ENCODE measurements at places on chromosomes 16 and 17.

DNA sequence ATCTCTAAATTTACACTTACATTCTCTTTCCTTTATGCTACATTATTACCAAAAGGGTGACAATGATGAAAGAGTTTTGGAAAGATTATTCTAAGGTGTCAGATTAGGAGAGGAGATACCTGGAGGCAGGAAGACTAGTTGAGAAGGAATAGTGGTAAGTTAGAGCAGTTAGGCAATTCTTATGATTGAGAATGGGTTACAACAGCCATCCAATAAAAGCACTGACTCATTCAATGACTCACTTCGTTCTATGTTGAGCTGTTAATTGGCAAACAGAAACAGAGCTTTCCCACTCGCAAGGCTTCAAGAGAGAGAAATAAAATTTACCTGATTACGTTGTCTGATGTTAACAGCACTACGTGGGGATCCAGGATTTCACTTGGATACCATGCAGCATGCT is 5.8 kb downstream of the NUP88 start:
- no peak for DNase-seq

DNA sequence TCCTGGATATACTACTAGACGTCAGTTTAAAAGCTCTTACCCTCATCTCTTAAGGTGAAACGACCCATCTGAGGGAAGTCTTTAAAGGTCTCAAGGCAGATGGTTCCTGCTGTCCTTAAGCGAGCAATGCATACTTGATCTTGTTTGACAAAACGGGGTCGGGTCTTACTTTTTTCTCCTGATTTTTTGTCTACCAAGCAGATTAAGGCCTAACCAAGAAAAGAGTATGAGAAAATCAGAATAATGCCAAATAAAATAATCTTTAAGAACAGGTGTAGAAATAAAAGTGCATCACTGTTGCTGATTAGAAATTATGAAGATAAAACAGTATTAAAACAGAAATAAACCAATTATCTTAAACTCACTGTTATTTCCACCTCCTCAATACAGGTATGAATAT is 24.4 kb upstream of the RSL1D1 start:
- no peak for DNase-seq

DNA sequence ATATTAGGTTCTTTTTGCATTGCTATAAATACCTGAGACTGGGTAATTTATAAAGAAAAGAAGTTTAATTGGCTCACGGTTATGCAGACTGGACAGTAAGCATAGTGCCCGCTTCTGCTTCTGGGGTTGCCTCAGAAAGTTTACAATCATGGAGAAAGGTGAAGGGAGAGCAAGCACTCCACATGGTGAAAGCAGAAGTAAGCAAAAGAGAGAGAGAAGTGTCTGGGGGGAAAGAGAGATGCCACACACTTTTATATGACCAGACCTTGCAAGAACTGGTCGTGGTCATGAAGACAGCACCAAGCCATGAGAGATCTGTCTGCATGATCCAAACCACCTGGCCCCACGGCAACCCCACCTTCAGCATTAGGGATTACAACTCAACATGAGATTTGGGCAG is 45.4 kb downstream of the KCNJ16 start:
- DNase-seq, result no peak

DNA sequence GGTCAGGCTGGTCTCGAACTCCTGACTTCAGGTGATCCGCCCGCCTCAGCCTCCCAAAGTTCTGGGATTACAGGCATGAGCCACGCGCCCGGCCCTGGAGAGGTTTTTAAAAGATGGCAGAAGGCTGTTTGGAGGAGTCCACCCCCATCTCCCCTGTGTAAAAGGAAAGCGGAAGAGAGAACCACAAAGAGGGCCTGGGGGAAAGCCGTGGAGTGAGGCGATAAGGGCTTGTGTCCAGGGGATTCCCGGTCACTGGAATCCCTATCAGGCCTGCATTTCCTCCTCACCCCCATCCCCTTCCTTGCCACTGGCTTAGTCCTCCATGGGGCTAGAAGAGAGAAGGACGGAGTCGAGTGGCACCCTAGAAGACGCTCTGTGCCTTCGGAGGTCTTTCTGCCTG is at the start of gene GP1BA:
GP1BA (plus strand) TSS at position 315 of the 400 bp plus-strand sequence. CDS start 328 bp downstream, outside the sequence.
- no peak for DNase-seq

DNA sequence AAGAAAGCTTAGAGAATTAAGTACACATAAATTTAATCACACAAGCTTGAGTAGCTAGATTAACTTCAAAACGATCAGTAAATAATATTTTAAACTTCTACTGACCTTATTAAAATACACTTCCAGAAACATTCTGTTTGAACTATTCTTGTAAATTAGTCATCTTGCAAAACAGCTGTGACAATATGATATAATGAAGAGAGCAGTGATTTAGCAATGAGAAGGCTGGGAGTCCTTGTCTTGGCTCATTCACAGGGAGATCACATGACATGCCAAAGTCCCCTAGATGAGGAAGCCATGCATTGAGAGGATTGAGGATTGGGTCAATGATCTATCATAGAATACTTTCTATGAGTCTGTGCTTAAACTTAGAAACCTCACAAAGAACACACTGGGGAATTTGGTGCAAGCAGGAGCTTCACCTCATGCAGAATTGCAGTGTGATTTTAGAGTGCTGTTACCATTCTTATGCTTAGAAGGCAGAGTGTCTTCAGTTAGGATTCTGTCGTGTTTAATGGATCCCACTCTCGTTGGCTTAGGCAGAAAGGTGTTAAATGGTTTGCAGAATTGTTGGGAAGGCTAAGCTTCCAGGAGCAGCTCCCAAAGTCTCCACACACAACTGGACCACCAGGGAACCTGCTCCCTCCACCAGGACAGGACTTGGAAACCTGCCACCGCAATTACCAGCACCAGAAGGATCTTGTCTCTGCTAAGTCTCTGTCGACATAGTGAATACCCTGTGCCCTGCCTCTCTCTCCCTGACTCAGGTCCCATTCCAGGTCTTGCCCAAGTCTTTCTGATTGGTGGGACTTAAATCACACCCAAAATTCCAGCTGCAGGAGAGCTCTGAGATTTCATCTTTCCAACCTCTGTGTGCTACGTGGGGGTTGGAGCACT is 87.1 kb downstream of the USP22 start:
- no peak for DNase-seq

DNA sequence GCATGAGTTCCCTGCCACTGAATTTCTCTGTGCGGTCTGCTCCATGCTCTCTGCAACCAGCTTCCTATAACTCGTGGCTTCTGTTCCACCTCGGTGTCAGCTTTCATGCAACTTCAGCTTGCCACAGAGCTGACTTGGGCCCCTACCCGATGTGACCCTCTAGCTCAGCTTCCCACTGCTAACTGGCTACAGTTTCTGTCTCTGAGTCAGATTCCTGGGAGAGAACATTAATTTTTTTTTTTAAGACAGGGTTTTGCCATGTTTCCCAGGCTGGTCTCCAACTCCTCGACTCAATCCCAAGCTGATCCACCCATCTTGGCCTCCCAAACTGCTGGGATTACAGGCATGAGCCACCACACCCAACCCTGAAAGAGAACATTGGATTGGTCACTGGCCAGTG is 35.5 kb upstream of the PSMD7 start:
- no peak for DNase-seq

DNA sequence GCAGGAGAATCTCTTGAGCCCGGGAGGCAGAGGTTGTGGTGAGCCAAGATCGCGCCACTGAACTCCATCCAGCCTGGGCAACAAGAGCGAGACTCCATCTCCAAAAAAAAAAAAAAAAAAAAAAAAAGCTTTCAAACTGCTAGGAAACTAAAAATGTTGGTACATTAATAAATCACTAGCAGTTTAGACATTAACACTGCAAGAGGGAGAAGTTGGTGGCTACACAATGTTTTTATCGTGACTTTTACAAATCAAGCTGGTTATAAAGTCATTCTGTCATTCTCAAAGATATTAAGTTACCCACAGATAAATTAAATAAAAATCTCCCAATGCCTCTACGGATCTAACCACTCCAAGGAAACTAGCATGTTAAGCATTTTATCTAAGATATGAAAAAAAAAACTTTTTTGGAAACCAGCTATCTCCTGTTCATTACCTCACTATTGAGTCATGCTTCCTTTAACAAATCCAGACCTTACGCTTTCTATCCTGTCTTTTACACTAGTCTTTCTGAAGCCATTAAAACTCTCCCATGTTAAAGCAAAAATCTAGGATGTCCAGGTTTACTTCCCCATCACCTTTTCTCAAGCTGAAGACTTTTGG is 85.9 kb upstream of the SMURF2 start:
- no peak for DNase-seq

DNA sequence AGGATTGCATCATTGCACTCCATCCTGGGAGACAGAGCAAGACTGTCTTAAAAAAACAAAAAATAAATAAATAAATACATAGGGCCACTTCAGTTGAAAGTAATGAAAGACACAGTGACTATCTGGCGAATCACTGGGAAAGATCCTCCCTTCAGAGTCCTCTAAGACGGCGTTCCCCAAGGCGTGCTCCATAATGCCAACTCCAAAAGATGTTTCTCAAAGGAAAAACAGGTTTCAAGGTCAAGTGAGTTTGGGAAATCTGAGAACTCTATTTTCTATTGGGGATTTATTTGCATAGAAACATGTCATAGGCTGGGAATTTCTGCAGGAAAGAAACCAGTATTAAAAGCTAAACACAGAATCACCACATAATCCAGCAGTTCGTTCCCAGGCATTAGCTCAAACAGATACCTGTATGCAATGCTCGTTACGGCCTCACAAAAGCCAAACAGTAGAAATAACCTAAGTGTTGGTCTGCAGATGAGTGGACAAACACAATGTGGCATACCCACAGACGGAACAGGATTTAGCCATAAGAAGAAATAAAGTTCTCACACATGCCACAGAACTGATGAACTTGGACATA is 7.9 kb downstream of the KLHDC4 start:
- DNase-seq, result no peak

- DNase-seq, result no peak
Observed at GRCh38 chr17:81390873-81391255, 4.4 kb upstream of the BAHCC1 start.

DNA sequence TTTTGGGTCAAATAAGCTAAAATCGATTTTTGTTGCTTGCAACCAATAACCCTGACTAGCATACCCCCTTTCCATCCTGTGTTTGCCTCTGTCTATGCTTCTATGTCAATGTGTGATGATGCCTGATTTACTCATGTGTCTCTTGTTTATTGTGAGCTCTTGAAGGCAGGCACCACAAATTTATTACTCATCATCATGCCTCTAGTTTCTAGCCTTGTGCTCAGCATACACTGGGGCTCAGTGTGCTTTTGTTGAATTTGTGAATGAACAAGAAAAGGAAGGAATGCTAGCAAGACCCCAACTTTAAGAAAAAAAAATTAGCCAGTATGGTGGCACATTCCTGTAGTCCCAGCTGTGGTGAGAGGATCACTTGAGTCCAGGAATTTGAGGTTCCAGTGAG is 119.1 kb upstream of the GPR139 start:
- DNase-seq, result no peak

DNA sequence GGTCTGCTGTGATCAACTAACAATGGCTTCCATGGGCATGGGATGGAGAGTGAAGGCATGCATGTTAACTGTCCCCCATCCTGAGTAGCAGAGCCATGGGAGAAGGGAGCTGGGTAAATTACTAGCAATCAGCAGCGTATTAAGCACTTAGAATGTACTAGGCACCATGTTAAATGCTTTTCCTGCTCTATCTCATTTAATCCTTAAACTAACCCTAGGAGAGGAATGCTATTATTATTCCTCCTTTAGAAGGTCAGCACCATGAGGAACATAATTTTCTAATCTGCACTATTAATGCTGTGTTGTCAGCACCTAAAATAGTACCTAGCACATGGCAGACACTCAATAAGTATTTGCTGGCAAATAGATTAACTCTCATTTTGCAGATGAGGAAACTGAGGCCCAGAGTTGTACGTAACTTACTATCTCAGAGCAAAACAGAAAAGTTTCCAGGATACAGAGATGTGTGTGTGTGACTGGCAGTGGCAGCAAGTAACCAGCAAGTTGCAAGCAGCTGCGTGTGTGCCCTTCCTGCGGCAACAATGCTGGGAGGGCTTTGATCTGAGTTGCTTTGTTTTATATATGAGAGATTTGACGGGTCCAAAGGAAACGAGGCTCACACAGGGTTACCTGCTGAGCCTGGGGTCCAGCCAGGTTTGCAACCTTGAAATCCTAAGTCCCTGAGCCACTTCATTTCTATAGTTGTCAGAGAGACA is 6.5 kb upstream of the KLHL36 start:
- DNase-seq, result no peak

- DNase-seq, result no peak
Observed at GRCh38 chr16:58280846-58281301, 14.0 kb downstream of the PRSS54 start.

- DNase-seq, result no peak
Observed at GRCh38 chr16:82882226-82882625, 255.5 kb downstream of the CDH13 start.

DNA sequence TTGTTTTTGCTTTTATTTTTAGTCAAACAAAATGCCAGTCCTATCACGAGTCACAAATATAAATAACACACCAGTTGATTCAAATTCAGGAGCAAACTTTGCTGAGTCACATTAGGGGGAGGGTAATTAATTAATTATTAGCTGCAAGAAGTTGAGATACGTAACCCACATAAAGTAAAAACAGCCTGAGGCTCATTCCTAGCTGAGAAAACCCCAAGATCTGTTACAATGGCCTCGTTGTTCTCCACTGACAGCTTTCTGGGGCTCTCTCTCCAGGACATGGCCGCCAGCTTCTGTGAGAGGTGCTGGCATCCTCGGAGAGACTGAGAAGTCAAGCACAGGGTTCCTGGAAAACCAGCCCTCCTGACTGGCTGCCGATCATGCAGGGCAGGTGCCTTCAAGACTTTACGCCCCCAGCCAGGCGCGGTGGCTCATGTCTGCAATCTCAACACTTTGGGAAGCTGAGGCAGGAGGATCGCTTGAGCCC is 11.1 kb downstream of the RAB40B start:
- no peak for DNase-seq

DNA sequence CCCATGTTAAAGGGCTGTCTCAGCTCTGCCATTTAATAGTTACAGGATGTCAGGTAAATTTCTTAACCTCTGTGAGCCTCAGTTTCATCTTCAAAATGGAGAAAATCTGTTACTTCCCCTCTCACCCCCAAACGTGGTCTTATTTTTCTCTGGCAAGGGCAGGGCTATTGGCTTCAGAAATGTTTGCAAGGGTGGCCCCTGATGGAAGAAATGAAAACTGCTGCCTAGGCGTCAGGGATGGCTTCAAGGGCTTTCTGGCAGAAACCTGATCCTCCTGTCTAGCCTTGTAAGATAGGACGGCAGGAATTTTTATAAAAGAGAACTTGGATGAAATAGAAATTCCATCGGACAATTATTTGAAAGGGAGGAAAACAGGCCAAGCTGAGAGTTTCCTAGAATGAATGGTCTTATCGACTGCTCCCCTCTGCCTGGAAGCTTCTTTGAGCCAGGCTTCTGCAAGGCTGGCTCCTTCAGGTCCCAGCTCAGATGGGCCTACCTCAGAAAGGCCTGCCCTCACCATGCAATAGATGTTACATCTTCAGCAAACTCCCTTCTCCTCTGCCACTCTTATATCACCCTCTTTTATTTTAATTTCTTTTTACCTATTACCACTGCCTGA is 43.0 kb upstream of the TANGO6 start:
- DNase-seq, result no peak

- DNase-seq, result no peak
Observed at GRCh38 chr17:58352596-58353388, 791 bp upstream of the SUPT4H1 start.

GRCh38 chr16:58889516-58889915 is 155.4 kb upstream of the GOT2 start:
- DNase-seq, result no peak

Measured in NCI-H446 treated with DMSO at 0.1 percent for 48 hours (cell line).